Coronary artery (tissue), 2 donors: ENCODE measurements at places on chromosomes 4 and X.

GRCh38 chr4:123064390-123064789 is 142.0 kb upstream of the NUDT6 start:
- DNase-seq, result no peak

DNA sequence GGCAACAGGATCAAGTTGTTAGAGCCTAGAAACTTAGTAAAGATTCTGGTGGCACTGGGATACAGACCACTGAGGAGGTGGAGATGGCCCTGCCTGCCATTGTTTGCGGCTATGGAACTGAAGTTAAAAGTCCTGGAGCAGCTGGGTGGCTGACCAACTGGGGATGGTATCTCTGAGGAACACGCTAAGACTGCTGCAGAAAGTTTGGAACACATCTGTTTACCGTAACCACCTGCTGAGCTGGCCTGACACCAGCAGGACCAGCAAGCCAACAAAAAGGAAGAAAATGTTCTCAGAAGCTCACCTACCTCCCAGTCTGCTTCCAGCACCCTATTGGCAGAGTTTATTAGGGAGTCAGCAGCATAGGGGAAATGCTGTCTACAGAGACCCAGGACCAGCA is 17.4 kb upstream of the PACRGL start:
- no peak for DNase-seq

DNA sequence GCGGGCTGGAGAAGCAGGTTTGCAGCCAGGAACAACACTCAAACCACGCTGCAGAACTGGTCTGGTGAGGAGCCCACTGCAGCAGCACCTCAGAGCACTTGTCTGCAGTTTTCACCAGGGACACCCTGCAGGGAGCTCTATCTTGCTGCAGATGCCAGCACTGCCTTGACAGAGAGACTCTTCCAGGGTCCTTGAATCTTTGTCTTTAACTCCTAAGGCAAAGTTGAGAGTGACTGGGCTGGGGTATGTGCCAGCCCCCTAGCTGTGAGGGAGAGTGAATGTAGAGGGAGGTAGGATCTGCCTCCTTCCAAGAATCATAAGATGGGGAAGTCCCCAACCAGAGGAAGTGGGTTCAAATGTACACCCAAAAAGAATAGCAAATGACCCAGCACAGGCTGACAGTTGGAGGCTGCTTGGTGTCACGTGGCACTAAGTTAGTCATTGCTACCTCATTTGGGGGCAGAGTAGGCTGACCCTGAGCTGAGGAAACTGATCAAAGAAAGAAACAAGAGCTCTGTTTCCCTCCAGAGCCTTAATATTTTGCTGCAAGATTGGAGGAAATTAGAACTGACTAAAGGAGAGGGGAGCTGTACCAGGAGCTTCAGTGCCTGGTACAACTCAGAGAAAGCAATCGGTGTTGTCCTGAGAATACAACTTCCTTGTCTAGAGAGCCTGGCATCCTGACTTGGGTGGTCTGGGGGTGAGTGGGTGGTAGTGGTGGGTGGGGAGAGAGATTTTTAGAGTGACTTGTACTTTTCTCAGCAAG is 28.2 kb upstream of the HUWE1 start:
- no peak for DNase-seq

GRCh38 chr4:147971116-147971515 is 239.2 kb downstream of the ARHGAP10 start:
- DNase-seq, result no peak

- DNase-seq, result no peak
Observed at GRCh38 chr4:82733636-82734035, 65.0 kb downstream of the SCD5 start.

- no peak for DNase-seq
Observed at GRCh38 chr4:8860892-8861575, 10.6 kb downstream of the HMX1 start.

- DNase-seq, result no peak
Observed at GRCh38 chrX:12325171-12325570, 186.9 kb downstream of the FRMPD4 start.

DNA sequence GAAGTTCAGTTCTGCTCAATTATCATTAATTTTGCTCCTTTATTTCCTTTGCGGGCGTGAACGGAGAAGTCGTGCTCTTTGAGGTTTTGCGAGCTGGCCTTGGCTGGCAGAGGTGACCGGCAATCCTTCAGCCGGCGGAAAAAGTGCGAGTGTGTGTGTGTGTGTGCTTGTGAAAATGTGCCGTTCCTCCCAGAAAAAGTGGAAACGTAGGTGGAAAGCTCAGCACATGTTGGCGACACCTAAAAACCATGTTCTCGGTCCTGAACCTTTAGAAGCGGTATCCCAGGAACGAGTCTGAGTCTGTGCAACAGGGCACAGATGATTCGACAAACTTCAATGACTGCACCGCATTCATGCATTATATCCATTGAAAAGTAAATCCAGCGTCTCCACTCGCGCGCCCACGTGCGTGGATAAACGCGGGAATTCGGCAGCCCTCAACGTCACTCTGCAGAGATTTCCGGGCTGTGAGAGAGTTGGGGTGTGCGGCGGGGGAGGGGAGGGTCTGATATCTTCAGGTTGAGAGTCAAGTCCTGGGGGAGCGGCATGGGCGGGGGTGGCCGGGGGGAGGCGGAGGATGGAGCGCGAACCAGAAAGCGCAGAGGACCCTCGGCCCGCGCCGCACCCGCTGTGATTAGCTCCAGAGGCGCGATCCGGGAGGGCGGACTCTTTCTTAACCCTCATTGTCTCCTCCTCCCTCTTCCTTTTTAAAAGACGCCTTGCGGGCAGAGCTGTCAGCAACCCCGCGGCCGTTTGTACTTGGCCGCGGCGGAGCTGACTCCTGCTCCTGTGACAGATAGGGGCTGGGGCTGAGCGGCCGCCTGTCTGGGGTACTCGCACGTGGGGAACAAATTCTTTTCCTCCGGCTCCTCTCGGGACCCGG is at the start of gene SHISA3:
SHISA3 (plus strand) TSS at position 737 of the 883 bp plus-strand sequence. CDS start 569 bp downstream, outside the sequence.
- no peak for DNase-seq

- DNase-seq, result no peak
Observed at GRCh38 chr4:120317713-120318112, 251.1 kb upstream of the MAD2L1 start.

DNA sequence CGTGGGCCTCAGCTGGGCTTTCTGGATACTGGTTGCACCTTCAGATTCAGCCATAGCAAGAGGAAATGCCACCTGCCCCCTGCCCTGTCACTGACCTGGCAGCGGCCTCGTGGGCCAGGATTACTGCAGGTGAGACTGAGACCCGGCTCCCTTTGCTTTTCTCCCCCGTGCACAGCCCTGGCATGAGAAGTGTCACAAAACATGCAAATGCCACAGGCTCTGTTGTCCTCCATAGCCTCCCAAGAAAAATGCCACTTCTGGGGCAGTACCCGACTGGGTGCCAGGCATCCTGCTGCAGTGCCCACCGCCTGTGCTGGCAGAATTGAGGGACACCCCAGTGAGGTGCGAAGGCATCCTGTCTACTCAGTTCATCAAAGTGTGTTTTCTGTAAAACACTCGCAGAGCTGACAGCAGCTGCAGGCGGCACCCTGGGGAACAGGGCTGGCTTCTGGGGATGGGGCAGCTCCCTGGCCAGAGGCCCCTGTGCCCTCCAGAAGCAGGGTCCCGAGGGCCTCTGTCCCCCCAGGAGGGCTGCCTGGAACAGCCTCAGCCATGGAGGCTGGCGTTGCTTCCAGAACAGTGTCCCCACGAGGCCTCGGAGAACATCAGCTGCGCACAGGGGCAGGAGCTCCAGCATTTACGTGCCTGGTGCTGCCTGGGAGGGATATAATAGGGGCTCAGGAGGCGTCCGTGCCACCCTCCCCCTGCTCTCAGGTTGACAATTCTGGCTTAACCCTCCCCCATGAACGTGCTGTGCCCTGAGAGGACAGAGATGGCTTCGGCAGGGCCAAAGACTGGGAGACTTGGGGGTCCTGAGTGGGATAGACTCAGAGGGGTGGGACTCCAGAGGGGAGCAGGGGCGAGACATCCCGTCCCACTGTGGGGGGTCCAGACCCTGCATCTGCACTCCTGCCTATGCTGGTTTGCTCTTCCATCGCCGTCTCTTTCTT is 99.5 kb upstream of the NKX1-1 start:
- peak; percentile 65 for DNase-seq

DNA sequence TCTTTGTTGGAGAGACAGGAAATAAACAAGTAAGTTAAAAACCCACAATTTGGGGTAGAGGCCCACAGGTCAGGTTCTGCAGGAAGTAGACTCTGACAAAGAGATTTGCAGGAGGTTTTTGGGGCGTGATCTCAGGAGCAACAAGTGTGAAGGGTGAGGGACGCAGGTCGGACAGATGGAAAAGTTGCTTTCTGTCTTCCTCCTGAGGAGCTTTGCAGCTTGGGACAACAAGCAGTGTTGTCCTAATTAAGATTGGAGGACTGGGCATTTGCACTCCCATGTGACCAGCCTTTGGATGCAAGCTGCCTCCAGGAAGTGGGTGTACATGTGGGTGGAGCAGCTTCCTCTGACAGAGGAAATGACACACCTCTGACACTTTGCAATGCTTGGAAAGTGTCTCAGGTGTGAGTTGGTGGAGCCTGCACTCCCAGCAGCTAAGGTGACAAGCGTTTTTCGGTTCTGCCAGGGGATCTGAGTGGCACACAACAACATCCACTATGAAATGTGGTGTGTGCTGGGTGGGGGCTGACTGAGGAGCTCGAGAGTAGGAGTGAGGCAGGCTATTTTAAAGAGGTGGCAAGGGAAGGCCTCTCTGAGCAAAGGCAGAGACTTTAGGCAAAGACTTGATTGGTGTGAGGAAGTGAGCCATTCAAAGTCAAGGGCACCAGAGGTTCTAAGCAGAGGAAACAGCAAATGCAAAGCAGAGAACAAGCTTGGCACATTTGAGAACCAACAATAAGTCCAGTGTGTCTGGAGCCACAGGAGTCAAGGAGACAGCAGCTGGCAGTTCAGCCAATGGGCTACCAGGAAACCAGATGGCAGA is 339.8 kb upstream of the GATB start:
- DNase-seq, result peak; percentile 60

GRCh38 chrX:57677132-57677858 is 2.8 kb downstream of the NLRP2B start:
- no peak for DNase-seq

DNA sequence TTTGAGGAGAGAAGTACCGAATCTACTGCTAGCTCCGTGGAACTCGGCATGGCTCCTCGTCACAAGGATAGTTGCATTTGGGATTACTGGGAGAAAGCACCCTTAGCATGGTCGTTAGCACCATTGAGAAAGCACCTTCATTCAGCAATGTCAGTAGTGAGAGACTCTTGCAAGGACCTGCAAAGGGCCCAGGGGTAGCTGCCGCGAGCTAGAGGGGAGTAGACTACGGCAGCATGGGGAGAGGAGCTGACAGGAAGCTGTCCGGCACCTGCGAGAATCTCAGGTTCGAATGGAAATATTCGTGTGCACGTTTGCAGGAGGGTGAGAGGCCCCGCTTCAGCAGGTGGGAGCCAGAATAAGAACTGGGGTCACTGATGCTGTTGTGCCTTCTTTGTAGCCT is 20.2 kb downstream of the TLR10 start:
- DNase-seq, result no peak

DNA sequence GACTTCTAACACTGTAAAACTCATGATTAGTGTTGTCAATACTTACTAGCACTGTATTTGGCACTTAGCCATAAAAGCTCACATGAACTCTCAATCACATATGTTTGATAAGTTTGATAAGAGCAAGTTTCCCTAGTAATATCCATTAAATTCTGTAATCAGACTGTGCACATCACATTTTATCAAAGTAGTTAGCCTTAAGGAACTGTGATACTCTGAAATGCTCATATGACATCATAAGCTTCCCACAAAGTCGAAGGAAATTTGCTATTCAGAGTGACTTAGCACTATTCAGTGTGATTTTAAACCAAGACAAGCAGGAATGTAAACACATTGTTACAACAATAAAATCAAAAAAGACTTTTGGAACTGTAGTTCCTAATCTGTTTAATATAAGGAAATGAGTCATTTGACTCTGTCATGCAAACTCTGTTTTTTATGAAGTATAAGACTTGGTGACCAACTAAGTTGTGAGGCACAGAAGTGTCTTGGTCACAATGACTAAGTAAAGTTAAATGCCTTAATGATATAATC is 6.7 kb downstream of the SLC7A11 start:
- no peak for DNase-seq

GRCh38 chrX:72094894-72095293 is 36.8 kb downstream of the RTL5 start:
- DNase-seq, result no peak

DNA sequence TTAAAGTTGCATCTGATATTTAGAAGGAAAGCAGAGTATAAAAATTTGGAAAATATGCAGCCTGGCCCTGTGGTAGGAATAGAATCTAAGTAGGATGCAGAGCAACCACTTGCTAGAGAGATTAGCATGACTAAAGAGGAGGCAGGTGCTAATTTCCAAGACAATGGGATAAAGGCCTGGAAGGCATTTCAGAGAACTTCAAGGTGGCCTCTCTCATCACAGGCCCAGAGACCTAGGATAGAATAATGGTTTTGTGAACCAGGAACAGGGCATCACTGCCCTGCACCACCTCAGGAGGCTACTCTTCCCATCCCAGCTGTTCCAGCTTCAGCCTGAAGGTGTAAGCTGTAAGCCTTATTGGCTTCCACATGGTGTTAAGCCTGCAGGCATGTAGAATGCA is 621.7 kb upstream of the HS3ST1 start:
- no peak for DNase-seq

DNA sequence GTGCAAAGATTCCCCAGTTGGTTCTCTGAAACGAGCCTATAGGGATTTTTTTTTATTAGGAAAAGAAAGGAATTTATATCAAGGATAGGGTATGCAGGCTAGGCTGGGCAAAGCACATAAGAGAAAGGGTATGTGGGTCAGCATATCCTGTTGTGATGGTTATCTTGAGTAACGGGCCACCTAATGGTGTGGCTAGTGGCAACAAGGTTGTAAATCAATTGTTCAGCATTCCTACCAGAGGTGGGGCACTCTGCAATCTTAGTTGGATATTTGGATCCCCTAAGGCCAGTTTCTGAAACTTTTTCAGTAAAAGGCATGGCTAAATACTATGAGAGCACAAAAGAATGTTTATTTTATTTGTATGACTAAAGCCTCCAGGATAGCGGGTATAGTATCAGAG is 42.7 kb downstream of the DCAF12L1 start:
- no peak for DNase-seq

DNA sequence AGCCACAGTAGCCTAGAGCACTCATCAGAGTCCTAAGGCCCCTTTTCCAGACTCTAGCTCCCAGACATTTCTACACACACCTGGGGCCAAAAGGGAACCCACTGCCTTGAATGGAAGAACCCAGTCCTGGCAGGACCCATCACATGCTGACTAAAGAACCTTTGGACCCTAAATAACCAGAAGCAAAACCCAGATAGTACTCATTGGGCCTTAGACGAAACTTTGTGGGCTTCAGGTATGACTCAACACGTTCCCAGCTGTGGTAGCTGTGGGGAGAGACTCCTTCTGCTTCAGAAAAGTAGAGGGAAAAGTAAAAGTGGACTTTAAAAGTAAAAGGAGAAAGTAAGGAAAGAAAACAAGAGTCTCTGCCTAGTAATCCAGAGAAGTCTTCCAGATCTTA is 311.5 kb downstream of the OPHN1 start:
- DNase-seq, result no peak

- DNase-seq, result no peak
Observed at GRCh38 chrX:2284601-2285000, 216.2 kb downstream of the DHRSX start.
